ENCODE measurements at places on chromosomes 5 and 9.
A peak's percentile ranks its signal among the peaks of the same experiment; 100 is the strongest.

DNA sequence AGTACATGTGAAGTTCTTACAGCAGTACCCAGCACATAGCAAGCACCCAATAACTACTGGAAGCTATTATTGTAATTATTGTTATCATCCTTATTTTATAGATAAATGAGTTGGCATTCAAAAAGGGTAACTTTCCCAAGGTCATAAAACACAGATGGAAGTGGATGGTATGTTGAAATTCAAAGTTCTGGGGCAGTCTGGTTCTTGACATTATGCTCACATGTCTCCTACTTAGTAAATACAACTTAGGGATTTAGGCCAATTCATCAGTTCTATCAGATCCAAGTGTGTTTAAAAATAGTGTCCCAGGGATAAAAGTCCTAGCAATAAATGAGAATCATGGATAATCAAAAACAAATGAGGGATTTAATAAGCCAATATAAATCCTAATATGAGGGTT lies 265.2 kb downstream of the ADAMTSL1 start:
- no peaks in the 10 kb centered on the region for H3K4me1 ChIP-seq
- H3K36me3 ChIP-seq, result no peaks in the 10 kb centered on the region
- H3K27me3 ChIP-seq, result no peaks in the 10 kb centered on the region
- no peak overlapping the region for H3K27ac ChIP-seq

DNA sequence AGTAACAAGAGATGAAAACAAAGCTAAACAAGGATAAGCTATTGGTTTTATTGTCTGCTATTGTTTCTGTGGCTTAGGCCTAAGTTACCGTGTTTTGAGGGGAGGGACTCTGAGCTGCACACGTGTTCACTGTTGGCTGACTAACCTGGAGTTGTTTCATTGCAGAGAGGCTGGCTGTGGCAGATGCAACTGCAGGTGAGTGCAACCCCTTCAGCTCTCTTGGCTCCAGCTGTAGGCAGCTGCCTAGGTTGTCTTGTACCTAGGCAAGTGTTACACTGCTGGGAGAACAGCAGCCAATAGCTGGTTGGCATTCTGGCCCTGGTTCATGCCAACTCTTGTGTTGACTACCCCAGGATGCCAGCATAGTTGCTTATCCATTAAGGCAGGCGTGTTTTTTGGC lies 17.6 kb upstream of the MATR3 start:
- peak overlapping the region; percentile 69 for H3K27ac ChIP-seq
- no peak overlapping the region for H3K4me3 ChIP-seq
- H3K27me3 ChIP-seq, result no peaks in the 10 kb centered on the region
- H3K36me3 ChIP-seq, result peaks cover 65% of the 10 kb centered on the region
- H3K4me1 ChIP-seq, result peaks cover 42% of the 10 kb centered on the region

DNA sequence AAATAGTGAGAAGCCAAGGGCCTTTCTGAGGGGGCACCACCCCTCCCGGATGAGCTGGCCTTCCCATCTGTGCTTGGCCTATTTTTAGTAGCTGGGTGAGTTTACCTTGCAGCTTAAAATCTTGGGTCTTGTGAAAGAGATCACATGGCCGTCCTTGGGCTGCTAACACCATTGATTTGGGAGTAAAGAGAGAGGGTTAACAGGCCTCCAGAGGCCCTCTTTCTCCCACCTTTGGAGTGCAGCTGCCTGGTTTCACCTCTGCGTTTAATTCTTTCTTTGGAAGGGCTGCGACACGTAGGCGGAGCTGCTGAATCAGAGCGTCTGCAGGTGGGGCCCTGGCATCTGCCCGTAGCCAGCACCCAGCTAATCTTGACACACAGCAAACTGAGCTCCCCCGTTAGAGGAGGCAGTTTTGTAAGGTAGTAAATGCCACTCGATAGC lies 12.8 kb downstream of the OLFM1 start:
- DNase-seq, result no peak
- H3K4me1 ChIP-seq, result no peaks in the 10 kb centered on the region
- H3K27me3 ChIP-seq, result peaks cover 61% of the 10 kb centered on the region

GRCh38 chr5:60674251-60675069 lies 25.5 kb downstream of the DEPDC1B start:
- no peaks in the 10 kb centered on the region for H3K4me1 ChIP-seq
- no peaks in the 10 kb centered on the region for H3K27me3 ChIP-seq
- H3K36me3 ChIP-seq, result no peaks in the 10 kb centered on the region
- no peak overlapping the region for H3K4me3 ChIP-seq

DNA sequence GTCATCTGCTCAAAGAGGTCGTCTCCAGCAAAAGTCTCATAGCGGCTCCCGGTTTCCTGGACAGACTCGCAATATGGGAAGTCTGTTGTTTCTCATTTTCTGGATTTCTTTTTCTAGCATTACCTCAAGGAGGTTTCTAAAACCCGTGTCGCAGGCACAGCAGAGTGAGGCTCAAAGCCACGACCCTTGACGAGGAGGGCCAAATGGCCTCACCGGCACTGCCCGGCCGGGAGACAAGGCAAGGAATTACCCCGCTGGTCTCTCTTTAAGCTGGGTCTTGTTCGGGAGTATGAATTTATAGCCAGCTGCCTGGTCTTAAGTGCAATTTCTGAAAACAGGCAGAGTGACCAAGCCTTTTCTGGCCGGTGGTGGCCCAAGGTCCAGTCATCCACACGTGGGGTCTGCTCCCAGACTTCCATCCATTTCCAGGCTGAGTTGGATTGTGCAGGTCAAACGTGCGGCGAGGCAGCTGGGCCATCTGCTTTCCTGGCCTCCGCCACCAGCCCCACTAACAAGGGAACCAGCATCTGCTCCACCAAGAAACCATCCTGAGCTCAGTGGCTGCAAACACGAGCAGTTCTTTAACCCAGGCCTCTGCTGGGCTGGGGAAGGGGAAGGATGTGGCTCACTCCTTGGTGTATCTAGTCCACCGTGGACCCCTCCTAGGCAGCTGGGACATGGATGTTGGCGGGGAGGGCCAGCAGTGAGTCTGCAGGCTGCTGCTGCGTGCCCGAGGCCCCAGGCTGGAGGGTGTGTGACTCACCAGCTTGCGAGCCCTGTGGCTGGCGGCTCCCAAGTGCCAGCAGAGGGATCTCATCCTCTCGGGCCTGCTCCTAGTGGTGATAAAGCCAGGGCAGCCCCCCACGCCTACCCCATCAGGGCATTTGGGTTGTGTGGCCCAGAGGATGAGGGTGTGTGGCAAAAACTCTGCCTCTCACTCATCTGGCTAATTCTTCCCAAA lies 55.6 kb upstream of the COL5A1 start:
- peak; percentile 65 for DNase-seq
- H3K27ac ChIP-seq, result no peak overlapping the region
- H3K4me1 ChIP-seq, result no peaks in the 10 kb centered on the region
- H3K27me3 ChIP-seq, result peaks cover under 1% of the 10 kb centered on the region
- no peaks in the 10 kb centered on the region for H3K36me3 ChIP-seq

- no peak overlapping the region for H3K4me3 ChIP-seq
- H3K4me1 ChIP-seq, result no peaks in the 10 kb centered on the region
- no peak overlapping the region for H3K27ac ChIP-seq
- peaks cover 7% of the 10 kb centered on the region for H3K36me3 ChIP-seq
- H3K27me3 ChIP-seq, result no peaks in the 10 kb centered on the region
Measured at GRCh38 chr9:129868872-129869486, 33.7 kb downstream of the USP20 start.

DNA sequence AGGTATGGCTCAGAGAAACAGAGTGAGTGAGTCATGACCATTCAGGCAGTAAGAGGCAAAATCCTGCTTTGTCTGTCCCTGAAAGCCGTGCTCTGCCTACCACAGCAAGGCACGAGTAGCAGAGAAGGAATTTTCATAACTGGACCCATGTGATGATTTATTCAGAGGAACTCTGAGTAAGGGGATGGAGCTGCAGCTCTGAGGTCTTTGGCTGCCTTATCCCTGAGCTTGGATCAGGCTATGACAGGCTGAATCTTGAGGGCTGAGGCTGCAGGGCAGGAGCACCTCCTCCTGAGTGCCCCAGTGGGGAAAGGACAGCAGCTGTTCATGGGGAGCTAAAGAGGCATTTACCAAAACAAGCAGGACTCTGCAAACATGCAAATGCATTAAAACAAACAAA lies 183.4 kb downstream of the PAPPA start:
- no peak overlapping the region for H3K27ac ChIP-seq
- DNase-seq, result no peak
- H3K27me3 ChIP-seq, result peaks cover 7% of the 10 kb centered on the region
- no peaks in the 10 kb centered on the region for H3K4me1 ChIP-seq
